ENCODE measurements at places on chromosomes 5 and 9.

DNA sequence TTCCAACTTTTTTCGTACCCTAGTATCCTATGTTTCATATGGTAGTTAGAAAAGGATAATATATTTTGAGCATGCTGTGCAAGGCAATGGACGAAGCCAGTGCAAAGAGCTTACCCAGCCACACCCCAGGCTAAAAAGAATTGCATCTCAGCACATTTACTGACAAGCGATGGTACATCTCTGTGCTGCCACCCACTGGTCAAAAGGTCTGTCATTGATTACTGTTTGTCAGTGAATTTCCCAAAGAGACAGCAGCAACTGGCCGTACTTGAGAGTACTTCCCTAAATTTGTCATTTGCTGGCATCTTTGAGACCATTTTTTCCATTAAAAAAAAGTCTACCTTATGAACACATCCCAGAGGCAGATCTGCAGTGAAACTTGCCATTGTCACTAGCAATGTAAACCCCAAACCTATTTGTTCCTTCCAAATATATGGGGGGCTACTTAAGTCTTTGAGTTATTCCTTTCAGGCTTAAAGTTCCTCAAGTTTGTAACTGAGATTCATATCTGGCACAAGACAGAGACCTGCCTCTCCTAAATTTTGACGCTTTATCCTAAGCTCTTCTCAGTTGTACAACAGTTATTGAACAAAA lies 184.3 kb downstream of the CTNND2 start:
- peak; percentile 34 for DNase-seq

- no peak for DNase-seq
Measured at GRCh38 chr5:83554686-83555085, 83.1 kb downstream of the VCAN start.

DNA sequence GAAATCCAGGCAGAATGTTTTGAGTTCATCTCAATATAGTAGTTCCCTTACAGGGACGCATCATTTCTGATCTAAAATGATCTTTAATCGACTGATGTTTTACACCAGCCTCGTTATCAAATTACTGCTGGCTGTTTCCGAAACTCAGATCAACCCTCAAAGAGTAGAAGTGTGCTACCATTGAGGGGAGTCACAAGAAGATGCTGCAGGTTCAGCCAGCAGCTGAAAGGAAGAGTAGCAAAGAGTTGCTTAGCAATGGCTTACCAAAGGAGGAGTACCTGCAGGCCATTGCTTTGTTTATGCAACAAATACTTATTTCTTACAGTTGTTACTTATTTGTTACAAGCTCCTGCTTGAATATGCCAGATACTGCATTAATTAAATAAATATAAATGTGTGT lies 144.1 kb downstream of the EBF1 start:
- DNase-seq = no peak

GRCh38 chr5:36397901-36398536 lies 96.3 kb upstream of the RANBP3L start:
- peak; percentile 74 for DNase-seq

- no peak for DNase-seq
Measured at GRCh38 chr5:159096924-159097783, 2.6 kb downstream of the EBF1 start.

DNA sequence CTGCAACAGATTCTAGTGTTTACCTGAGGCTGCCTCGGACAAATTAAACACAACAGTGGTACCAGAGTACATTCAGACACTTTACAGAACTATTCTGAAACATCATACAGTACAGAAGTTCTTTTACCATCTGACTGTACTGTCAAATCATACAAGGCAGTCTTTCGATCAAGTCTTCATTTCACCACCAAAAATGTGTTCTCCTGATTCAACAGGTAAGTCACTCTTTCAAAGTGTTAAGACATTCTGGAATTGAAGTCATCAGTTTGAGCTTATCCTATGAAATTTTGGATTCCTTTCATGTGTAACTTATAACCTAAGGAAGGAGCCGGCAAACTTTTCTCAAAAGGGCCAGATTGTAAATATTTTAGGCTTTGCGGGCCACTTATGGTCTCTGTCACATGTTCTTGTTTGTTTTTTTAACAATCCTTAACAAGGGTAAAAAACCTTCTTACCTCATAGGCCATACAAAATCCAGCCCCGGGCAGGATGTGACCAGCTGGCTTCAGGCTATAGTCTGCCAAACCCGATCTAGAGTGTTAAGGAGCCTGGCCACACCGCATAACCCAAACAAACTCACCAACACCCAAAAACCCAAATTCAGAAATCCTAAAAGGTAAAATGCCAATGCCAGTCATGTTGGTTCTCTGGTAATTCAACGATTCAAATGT lies 151.6 kb downstream of the DENND1A start:
- no peak for DNase-seq

DNA sequence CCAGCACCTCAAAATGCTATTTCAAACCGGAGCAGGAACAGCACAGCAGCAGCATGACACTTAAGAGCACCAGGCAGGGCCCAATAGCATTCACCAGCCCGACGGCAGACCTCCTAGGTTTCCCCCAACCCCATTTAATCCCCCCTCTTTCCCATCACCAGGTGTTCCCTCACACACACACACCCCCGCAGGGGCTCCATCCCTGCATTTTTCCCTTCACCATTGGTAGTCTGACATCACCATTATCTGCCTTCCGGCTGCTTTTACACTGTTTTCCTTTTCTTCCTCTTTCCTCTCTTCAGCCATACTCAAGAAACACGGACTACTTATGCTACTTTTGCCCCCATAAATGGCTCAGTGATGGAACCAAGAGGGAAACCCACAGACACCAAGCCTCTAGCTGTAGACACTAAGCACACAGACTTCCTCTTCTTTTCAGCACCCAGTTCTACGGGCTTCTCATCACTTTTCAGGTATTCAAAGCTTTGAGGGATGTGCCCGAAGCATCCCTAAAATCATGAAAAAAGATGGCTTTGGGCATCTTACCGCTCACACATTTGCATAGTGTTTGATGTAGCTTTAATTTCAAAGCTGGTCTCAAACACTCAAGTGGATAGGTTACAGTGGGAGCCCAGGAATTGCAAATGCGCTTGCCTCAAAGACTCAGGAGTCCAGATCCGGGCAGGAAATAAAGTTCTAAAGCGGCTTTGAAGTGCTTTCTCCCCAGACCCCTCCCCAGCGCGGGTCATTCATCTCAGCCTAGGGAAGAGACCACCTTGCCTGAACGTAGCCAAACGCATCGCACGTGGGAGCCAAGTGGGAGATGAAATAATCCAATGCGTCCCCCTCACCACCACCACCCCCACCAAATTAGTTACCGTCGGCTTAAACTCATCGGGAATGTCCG lies 141.5 kb downstream of the TSSK1B start:
- no peak for DNase-seq

GRCh38 chr5:175848676-175849075 lies 22.7 kb upstream of the CPLX2 start:
- DNase-seq = no peak

DNA sequence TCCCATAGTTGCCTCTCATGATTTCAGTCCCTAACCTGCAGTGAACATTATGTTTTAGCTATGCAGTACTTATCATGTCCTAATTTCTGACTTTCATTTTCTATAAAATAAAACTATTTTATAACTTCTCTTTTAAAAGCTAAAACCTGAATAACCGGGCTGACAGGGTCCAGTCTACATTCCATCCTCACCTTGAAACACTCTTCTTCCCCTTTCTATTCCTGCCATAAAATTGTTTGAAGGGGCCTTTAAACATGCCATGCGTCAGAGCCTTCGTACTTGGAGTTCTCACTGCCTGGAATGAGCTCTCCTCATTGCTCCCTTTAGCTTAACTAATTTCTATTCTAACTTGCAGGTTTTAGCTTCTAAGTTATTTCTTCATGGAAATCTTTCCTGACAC lies 143.0 kb upstream of the PRLR start:
- DNase-seq = no peak

Measured in fibroblast of mammary gland (primary cell).